ENCODE measurements at places on chromosomes 6 and 20.
A peak's percentile ranks its signal among the peaks of the same experiment; 100 is the strongest.

- no peak for DNase-seq
Measured at GRCh38 chr6:161985876-161986423, 712.1 kb upstream of the AGPAT4 start.

DNA sequence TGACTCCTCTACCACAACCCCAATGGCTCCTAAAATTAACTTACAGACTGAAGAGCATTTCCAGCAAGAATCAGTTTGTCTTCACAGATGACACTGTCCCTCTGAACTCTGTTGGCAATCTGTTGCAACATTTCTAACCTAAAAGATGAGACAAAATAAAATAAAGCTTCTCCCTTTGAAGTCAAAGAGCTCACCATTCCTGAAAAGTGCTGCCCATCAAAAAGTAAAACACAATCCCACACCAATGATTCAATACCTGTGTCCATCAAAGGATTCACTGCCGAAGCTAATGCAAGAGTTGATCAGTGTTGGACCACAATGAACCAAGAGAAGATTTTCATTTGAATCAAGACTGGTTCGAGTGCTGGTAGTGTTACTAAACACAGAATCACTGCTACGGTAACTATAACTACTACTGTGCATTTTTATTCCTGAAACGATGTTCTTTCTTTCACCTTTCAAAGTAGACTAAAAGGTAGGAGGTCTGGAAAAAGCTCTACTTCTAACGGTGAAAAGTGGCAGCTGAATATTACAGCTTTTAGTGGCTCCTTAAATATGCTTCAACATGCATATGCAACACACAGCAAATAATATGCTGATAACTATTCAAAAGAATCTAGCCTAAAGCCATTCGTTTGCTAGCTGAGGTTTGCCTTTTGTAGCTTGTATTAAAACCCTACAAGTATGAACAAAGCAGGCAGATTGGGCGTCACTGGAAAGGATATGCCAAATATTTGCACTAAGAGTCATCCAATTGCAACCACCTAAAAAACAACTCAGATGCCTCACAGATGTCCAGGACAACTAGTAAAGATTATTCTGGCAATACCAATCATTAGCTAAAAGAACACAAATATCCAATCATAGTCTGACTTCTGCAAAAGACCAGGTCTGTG, at the start of gene DST:
Gene DST, minus strand, starts transcription at position 524 of the 896 bp plus-strand sequence.
- no peak for DNase-seq

- DNase-seq, result no peak
Measured at GRCh38 chr20:20603339-20603990, 109.0 kb downstream of the RALGAPA2 start.

GRCh38 chr6:51965222-51965801, 122.1 kb downstream of the PKHD1 start:
- no peak for DNase-seq

GRCh38 chr20:44198872-44199271, 11.7 kb downstream of the OSER1 start:
- DNase-seq, result no peak

DNA sequence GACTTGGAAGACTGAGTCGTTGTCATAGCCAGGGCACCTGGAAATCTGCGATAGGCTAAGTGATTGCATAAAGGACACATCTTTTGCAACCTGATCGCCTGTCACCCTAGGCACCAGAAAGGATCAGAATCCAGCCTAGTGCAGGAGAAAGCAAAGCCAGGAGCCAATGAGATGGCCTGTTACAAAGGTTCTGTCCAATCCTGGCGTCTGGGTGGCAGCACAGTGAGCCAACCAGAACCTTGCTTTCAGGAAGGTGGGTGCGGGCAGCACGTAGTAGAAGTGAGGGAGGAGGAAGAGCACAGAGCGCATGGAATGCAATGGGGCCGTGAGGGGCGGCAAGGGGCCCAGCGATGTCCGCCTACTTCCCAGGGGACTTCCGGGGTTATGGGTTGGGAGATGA, 120.4 kb upstream of the GGTLC1 start:
- DNase-seq, result no peak

GRCh38 chr6:33700391-33701050, 11.0 kb downstream of the UQCC2 start:
- DNase-seq, result peak; percentile 71

DNA sequence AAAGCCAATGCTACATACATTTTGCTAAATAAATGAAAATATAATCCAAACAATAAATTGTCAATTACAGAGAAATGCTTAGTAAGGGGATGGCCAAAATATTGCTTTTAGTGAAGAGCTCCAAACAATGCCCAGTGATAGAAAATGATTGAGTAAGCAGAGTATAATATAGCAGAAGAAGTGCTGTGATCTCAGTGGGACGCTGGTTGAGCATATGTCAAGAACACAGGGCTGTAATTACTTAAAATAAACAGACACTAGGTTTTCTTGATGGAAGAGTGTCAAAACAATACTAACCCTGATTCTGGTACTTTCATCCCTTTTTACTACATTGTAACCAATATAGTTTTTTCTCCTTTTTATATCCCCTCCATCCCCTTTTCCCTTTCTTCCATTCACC, 150.3 kb downstream of the GRIK2 start:
- DNase-seq, result no peak

- DNase-seq, result no peak
Measured at GRCh38 chr20:47380481-47380880, 24.0 kb upstream of the ZMYND8 start.

GRCh38 chr20:38779247-38780097, 26.0 kb upstream of the PPP1R16B start:
- no peak for DNase-seq
